ENCODE measurements at places on chromosomes 1 and 21.

DNA sequence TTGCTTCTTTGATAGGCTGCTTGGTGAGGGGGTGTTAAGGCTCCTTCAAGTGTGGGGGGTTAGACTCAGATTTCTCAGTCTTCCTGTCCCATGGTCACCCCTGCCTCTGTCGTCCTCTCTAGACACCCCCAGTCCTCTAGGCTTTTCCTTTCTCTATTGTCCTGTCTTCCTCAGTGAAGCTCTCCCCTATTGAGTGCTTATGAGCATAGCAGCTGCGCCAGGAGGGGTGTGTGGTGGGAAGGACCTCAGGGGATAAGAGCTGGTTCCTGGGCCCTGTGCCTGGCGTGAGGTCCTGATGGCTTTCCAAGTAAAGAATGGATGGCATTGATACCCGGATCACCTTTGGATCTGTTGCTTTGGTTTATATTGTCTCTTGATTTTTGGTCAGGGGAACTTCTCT lies 69.1 kb downstream of the DIP2A start:
- no peak for DNase-seq

DNA sequence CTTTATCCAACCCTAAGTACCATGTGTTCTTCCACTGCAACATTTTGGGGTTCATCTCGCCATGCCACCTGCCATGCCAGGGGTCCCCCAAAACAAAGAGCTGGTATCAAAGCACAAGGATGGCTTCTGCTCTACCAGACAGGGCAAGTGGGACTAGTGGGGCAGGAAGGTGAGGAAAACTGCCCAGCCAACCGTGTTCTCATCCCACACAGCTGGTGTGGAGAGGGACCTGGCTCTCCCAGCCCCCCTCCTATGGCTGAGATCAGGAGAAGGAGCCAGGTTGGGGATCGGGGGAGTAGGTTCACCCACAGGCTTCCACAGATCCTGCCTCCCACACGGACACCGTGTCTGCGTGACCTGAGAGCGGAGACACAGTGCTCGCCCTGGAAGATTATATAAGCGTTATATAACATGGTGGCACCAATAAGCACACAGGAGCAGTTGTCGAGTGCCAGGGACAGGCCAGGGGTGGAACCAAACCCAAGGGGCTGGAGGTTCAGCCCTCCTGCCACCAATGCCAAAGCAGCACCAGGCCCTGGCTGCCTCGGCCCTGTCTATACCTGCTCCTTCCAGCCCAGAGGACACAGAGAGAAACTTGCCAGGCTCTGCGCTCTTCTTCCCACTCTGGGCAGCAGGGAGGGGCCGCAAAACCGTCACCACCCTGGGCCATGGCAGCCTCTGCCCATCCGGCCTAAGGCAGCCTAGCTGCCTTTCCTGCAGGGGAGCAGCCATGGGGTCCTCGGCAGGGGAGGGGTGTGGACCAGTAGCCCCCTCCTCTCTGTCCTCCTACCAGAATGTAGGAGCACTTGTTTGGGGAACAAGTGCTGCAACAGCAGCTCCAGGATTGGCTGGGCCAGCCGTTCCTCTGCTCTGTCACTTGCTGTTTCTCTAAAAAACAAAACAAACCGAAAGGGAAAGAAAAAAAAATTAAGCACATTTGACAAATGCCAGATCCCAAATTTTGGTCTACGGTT lies 43.5 kb downstream of the CD34 start:
- DNase-seq = no peak

DNA sequence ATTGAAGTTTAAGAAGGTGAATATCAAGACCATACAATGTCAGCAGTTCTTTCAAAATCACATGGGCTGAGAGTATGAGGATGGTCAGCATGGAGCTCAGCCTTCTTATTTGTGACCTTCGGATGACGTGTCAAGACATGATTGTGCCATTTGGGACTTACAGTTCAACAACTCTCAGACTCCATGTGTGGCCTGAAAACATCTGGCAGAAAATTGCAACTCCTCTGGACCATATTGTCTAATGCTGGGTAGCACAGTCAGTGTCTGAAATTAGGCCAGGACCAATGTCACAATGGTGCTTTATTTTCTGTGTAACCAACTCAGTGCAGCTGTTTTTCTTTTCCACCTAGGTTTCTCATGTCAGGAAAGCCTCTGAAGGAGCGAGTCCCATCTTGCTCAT lies 483.5 kb upstream of the PKN2 start:
- DNase-seq = no peak

DNA sequence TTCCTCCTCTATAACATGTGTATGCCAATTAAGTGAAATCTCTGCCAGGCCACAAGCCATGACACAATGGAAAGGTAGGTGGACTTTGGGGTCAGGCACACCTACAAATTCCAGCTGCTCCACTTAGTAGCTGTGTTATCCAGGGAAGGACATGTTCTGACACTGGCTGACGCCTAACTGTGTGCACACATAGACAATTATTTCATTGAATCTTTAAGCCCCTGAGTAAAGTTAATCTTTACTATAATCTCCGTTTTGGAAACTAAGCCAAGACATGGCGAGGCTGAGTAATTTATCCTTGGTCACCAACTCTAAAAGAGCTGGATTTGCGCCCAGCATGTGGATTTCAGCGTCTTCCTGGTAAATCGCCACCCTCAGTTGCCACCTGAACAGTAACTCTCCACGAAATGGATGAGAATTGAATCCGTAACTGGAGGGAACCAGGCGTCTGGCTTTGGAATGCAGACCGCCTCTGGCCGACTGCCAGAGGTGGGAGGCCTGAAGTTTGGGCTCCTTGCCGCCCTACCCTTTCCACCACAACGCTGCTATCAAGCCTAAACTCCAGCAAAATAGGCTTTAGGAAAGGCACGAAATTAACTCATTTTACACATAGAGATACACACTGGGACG lies 888 bp upstream of the SNRPE start:
- peak; percentile 54 for DNase-seq

DNA sequence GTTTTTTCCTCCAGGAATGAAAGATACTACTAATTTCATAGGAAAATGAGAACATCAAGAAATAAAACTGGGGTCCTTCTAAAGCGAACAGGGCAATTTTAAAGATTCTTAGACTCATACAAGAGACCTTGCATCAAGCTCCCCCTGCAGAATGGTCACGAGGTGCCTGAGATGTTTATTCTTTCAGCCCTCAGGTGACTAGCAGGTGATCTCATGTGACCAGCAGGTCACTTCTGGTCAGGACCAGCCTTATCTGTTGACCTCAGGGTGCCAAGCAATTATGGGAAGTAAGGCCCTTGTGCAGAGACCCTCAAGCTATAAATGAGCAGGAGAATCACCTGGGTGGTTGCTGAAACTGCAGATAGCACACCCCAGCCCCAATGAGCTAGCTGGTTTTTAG lies 20.6 kb upstream of the TMEM51 start:
- no peak for DNase-seq

DNA sequence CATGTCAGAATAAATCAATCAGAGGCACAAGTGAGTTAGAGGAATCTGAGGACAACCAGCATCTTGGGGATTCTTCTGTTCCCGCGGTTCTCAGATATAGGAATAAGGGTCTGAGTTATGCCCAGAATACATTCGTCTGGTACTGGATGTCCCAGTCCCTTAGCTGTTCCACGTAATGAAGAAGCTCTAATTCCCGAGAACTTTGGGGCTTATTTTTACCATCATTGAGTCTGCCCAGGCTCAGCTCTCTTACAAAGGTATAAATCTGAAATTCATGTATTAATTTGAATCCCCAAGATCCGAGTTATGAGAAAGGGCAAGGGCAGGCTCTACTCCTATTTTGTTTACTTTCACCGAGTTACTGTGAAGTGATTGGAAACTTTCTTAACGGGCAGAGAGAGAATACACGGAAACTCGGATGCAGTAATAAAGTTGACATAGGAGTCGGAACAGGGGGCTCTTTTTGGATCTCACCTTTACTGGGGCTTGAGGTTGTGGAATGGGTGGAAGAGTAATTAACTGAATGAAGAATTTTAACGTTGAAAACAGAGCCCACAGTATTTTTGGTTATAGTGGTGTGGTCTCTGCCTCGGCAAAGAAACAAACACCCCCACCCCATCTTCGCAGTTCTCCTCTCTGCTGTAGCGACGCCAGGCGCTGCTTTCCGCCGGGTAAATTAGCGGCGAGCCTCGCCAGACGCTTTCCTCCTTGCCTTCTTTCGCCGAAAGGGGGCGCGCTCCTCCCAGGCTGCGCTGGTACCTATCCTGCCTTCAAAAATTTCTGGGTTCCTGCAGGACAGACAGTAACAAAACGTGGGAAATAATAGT lies 7.1 kb downstream of the PRRX1 start:
- peak; percentile 96 for DNase-seq

DNA sequence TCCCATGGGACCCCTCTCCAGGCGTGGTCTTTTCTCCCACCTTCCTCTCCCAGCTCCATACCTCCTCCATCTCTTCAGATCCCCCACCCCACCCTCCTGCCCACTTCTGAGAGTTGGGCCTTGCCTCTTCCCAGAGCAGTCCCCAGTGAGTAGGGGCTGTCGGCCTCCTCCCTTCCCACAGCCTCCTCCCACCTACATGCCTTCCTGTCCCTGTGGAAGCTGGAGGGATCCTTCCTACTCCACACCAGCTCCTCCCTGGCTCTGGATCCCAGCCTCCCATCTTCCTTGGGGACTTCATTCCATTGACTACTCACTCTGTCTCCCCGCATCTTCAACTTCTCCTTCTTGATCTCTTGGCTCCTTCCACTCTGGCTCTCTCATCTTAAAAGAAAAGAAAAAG lies 24.9 kb downstream of the KCNQ4 start:
- no peak for DNase-seq

GRCh38 chr1:148352470-148353053 lies 130.5 kb downstream of the PPIAL4G start:
- DNase-seq = no peak

GRCh38 chr1:112638110-112638428 lies 18.4 kb downstream of the CAPZA1 start:
- DNase-seq = no peak

DNA sequence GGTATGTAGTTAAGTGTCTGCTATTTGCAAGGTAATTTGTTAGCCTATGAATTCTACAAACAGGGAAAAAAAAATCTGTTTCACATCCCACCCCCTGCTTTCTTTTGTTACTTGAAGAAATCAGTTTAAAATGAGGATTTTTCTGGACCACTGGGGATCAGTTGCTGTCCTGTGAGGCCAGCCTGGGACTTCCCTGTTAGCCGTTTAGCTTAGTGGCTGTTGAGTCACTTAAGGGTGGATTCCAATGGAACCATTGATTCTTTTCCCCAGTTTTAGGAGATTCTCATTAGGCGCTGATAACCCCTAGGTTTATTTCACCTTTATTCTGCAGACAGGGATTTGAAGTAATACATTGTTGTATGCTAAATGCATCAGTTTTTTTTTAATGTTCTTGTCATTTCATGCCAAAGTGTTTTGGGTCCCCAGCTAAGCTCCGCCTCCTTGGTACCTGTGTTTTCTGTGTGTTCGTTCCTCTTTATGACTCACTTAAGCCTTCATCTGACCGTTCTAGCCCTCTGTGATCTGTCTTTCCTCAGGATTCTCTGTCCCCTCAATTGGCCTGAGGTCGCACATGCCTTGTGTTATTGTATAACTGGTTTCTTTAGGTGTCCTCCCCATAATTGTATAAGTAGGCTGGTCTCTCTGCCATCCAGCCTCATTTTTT lies 59.3 kb downstream of the NOS1AP start:
- no peak for DNase-seq

GRCh38 chr1:186413319-186413718 lies 37.7 kb downstream of the ODR4 start:
- no peak for DNase-seq

- DNase-seq = peak; percentile 95
These were observed 160.8 kb downstream of the ZSCAN20 start for GRCh38 chr1:33633019-33633801.

- DNase-seq = peak; percentile 14
These were observed 228.1 kb downstream of the C1orf94 start for GRCh38 chr1:34404804-34405203.

DNA sequence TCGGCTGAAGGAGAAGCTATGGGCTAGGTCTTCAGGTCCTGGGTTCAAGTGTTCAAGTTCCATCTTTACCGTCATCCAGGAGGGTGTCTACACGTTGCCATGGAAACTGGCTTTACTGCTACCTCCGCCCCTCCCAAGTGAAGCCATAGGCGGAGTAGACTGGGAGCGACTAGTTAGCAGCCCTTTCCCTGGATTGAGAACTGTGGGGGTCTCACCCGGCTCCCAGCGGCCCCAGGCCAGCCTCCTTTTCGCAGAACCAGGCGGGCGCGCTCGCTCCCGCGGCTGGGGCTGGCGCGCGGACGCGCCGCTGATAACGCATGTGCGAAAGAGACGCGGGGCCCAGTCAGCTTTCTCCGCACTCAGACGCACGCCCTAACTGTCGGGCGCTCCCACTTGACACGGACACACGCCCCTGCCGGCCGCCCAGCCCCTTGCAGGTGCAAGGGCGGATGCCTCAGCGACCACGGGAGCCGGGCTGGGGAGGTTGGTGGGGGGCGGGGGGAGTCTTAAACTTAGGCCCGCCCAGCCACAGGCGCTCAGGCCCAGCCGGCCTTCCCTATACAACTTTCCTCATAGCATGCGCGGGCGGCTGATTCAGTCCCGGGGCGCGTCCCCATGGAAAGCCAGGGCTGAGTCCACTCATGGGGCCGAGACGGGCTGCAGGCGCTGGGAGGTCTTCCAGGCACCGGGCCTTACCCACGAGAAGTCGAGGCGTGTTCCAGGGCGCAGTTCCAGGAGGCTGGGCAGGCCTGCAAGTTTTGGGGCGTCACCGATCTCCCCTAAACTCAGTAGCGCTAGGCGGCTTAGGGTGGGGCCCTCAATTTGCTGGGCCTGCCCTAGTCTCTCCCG lies 7.4 kb downstream of the EFNA4 start:
- DNase-seq = peak; percentile 85

DNA sequence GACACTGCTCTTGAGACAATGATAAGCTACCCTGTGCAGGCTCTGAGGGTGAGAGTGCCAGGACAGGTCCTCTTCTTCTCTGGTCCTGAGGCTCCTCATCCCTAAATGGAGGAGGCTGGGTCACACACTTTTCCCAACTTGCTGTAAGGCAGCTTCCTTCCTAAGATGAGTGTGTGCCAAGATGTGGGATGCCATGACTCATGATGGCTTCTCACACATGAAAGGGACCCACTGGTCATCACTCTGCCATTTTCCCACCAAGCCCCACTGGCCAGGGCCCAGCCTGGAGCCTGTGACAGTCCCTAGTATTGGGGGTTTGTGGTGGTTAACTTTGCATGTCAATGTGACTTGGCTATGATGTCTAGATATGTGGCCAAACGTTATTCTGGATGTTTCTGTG lies 54.4 kb downstream of the CNIH3 start:
- no peak for DNase-seq

GRCh38 chr1:34808051-34808810 lies 15.4 kb downstream of the GJA4 start:
- DNase-seq = peak; percentile 39

- no peak for DNase-seq
These were observed 8.7 kb downstream of the IL12RB2 start for GRCh38 chr1:67316180-67316902.

- DNase-seq = no peak
These were observed 51.6 kb upstream of the ZC3H11B start for GRCh38 chr1:219664310-219665029.

GRCh38 chr1:64129701-64130100 lies 73.7 kb upstream of the UBE2U start:
- DNase-seq = no peak

- DNase-seq = no peak
These were observed 165.9 kb downstream of the ADGRL4 start for GRCh38 chr1:78840453-78841271.
